Astrocyte of the spinal cord (primary cell): ENCODE measurements at places on chromosomes 4 and X.
A peak's percentile ranks its signal among the peaks of the same experiment; 100 is the strongest.

DNA sequence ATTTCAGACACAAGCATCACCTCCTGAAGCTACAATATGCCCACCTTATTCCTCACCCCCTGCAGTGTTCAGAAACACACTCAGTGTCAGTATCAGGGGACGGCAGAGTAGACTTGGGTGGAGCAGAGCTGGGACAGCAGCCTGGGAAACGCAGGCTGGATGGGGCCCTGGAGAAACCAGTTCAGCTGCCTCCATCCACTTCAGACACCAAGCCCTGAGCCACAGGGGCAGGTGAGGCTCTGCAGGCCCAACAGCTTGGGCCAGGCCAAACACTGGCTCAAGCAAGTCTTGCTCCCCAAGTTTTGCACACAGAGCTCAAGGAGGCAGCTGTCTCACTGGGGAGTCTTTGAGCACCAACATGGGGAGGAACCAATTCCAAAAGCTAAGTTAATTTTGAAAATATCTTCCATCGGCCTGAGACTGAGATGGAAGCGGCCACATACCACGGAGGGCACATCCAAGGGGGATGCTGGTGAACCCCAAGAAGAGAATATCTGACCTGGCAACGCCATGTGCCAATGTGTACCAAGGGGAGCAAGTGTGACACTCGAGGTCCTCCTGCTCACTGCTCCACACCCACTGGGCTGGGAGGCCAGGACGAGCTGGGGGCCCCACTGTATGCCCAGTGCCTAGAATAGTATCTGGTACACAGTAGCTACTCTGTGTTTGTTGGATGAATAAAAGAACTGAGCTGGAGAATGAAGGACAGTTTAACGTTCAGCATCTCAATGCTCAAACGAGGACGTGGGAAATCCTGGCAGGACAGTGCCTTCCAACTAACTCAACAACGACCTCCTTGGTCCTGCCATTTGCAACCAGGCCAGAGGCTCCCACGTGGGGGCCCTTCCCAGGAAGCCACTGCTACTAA lies 45.6 kb downstream of the PPP2R2C start:
- no peak for DNase-seq

GRCh38 chr4:146453181-146453807 lies 68.4 kb downstream of the SLC10A7 start:
- no peak for DNase-seq

DNA sequence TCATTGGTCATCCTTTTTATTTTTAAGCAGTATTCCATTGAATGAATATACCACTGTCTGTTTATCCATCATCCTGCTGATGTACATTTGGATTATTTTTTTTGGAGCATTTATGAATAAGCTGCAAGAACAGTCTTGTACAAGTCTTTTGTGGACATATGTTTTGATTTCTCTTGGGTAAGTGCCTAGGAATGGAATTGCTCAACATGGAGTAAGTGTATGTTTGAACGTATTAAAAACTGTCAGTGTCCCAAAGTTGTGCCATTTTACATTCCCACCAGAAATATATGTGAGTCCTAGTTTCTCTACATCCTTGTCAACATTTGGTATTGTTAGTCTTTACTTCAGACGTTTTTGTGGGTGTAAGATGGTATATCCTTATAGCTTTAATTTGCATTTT lies 287.0 kb upstream of the POF1B start:
- no peak for DNase-seq

GRCh38 chrX:102067966-102068723 lies 57.3 kb upstream of the TCEAL2 start:
- DNase-seq, result peak; percentile 10

- DNase-seq, result peak; percentile 77
Observed at GRCh38 chrX:130173190-130173895, 1.6 kb downstream of the RAB33A start.

- peak; percentile 52 for DNase-seq
Observed at GRCh38 chrX:39725928-39726619, 371.7 kb downstream of the BCOR start.

DNA sequence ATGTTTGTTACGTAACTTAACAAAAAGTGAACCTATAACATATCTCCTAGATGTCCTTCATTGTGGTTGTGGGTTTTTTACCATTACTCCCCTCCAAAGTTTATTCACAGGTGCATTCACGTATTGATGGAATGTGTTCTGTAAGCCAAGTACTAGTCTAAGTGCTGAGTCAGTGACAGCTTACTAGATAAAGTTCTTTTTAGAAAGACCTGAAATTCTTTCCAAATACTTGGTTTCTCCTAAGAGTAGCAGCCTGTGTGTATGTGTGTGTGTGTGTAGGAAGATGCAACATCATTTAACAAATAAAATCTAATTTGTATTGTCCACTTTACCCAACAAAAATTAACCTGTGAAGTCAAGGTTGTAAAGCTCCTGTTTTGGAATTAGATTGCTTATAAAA lies 22.1 kb downstream of the NAP1L5 start:
- no peak for DNase-seq

DNA sequence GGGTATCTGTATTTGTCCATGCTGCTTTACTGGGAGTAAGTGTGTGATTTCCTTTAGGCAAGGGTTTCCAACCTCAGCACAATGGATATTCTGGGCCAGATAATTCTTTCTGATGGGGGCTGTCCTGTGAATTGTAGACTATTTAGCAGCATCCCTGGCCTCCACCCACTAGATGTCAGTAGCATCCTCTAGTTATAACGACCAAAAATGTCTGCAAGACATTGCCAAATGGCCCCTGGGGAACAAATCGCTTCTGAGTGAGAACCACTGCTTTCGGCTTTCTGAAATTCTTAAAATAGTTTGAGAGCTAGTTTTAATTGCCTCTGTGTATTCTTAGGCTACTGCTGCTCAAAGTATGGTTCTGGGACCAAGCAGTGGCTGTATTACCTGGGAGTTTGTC lies 81.2 kb upstream of the GPM6B start:
- DNase-seq, result no peak

- no peak for DNase-seq
Observed at GRCh38 chrX:136665258-136665900, 17.4 kb downstream of the CD40LG start.

DNA sequence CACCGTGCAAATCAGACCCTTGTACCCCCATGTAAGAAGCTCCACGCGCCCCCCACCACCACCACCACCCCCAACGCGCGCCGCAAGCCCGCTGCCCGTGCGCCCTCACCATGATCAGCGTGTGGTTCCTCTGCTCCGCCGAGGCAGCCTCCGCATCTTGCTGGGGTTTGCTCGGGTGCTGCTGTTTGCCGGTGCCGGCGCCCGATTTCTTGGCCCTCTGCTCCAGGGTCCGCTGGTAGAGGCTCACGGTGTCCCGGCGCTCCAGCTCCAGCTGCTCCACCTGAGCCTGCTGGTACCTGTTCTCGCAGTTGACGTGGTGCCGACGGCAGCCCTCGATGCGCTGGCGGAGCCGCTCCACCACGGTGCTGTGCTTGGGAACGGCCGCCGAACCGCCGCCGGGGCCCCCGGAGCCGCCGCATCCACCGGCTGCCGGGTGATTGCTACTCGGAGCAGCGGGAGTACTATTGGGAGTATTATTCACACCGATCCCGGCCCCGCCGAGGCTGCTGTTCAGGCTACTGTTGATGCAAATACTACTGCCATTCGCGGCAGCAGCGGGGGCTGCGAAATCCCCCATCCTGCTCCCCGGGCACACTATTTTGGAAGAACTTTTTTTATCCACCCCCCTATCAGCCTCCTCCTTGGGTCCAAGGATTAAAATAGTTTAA lies 1.1 kb downstream of the MAML3 start:
- peak; percentile 61 for DNase-seq

DNA sequence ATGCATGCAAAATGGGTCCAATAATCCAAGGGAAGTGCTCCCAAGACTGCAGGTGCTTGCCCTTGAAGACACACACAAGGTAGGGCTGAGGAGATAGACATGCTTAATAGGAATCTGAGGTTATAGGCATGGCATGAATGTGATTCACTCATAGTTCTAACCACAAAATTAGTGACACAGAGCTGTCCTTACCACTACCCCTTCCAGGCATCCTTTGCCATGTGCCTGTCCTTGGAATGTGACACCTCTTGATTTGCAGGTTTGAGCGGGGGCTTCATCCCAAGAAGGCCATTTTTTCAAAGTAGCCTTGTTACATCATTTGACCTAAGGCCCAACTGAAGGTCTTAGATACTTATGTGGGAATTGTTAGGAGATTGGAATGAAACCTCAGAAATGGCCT lies 112.5 kb downstream of the CCNG2 start:
- no peak for DNase-seq

DNA sequence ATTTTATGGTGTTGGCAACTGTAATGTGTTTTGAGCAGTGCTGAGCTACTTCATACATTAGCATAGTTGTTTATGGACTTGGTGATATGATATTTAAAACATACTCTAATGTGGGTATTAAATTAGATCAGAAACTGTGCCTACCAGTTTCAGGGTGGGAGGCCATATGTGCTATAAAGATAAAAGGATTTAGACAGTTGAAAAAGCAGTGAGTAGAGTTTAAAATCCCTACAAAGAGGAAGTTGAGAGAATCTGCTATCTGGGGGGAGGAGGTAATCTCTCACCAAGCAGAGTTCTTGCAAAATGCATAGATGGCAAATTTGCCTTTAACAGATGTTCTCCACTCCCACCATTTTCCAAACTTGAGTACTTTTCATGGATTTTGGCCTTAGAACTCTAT lies 154.5 kb downstream of the SPOCK3 start:
- DNase-seq, result no peak

GRCh38 chrX:132612821-132613564 lies 124.2 kb upstream of the MBNL3 start:
- DNase-seq, result peak; percentile 13

GRCh38 chrX:101164766-101165590 lies 54.6 kb upstream of the DRP2 start:
- DNase-seq, result no peak

- peak; percentile 45 for DNase-seq
Observed at GRCh38 chr4:130359542-130359941, 1263.6 kb downstream of the C4orf33 start.

DNA sequence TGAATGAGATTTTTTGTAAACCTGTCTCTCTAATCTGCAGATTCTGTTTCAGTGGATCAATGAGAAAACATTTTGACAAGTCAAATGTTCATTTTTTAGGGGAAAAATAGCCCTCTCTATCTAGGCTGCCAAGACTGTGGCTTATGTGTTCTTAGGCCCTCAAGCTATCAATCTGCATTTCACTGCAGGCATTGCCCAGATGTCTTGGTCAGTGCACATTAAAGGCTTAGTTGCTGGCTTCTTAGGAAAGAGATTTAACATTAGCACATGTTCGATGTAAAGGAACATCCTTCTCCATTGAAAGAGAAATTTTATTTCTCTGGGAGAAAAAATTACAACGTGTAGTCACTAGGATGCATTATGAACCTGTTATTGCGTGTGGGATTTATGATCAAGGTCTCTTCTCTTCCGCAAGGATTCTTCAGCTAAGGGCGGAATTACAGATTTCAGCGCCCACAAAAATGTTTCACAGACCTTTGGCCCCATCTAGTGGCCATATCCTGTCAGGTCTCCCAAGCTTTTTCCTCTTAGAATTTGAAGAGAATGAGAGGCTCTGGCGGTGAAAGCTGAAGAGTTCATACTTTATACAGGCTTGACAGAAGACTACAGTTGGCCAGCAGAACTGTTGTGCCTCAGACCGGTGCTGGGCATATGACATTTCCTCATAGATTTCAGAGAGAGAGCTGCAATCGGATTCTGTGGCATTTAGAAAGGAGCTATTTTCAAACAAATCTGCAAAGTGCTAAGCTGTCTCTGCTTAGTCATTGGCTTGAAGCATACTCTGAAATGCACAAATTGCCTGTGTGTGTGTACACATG lies 144.6 kb upstream of the NOCT start:
- DNase-seq, result peak; percentile 83

- DNase-seq, result no peak
Observed at GRCh38 chr4:8067274-8067936, 91.2 kb downstream of the ABLIM2 start.
